Neural progenitor cell (in vitro differentiated cells): ENCODE measurements at places on chromosomes 7 and 10. TPM values are rescaled to one million over a fixed set of nuclear protein-coding genes. Genes with fewer than 3 reads are reported as not detected.

The TMEM72 gene
- not detected in 2 replicates for total RNA-seq

The FAM221A gene
- 26.2 and 27.2 TPM in 2 replicates for total RNA-seq

DNA sequence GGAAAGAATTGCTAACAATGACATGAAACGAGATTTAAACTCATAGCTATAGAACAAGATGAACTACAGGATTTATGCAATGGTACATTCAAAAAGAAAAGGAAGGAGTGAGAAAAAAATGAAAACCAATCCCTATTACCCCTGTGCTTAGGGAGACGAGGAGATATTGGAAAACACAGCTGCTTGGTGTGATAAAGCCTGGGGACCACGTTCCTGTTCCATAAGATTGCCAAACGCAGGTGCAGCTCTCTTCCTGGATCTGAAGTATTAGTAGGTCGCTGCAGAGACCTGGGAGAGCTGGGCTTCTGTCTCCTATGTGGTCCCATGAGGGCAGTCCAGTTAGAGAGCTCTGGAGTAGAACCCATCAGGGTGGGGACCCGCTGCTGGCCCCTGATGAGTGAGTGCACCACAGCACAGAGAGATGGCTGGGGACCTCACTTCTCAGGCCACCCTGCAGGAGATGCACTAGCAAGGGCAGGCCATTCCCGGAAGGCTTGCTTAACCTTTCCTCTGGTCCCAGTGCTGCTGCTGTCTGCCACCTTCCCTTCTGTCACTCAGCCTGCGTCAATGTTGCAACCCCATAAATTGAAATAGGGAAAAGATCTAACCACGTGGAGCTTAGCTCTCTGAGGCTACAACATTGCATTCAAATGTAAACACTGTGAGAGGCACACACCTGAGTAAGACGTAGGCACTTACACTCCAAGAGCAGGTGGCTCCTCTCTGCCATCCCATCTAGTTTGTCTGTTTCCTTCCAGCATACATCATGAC is 57.9 kb downstream of the MTPN start:
- no peak for DNase-seq

DNA sequence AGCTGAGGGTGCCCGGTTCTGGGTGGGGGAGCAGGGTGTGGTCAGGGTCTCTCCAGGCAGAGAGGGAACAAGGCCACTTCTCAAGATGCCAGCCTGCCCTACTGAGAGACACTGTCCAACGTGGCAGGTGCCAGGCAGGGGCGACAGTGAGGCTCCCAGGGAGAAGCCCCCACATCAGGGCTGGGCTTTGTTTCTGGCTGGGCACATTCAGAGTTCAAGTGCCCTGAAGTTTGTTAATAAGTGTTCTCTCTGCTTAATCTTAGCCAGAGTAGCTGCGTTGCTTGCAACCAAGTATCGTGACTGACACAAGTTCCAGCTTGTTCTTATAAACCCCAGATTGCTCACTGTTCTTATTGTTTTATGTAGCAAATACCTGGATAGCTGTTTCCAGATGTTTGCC is 21.8 kb downstream of the FOXL3 start:
- DNase-seq, result no peak

DNA sequence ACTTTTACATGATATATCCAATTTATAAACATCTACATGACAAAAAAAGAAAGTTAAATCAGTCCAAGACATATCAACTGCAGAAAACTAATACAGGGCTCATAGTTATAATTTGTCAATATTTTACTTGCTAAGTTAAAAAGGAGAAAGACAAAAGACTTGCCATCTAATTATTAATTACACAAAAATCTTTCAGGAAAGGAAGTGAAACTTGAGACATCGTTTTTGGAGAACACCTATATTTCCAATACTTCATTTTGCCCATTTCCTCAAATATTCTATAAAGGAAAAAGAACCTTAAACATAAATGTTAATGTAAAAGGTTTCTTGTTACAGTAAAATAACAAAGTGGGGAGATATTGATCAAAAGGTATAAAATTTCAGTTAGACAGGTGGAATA is 148.7 kb downstream of the CACNA2D1 start:
- DNase-seq, result no peak
